Stimulated activated CD4-positive, alpha-beta T cell treated with anti-CD3 and anti-CD28 coated beads, Interleukin-12 subunit alpha, Interleukin-12 subunit beta, amount 100 ng/mL, for 48 hours (primary cell): ENCODE measurements at places on chromosomes 1 and 21.

DNA sequence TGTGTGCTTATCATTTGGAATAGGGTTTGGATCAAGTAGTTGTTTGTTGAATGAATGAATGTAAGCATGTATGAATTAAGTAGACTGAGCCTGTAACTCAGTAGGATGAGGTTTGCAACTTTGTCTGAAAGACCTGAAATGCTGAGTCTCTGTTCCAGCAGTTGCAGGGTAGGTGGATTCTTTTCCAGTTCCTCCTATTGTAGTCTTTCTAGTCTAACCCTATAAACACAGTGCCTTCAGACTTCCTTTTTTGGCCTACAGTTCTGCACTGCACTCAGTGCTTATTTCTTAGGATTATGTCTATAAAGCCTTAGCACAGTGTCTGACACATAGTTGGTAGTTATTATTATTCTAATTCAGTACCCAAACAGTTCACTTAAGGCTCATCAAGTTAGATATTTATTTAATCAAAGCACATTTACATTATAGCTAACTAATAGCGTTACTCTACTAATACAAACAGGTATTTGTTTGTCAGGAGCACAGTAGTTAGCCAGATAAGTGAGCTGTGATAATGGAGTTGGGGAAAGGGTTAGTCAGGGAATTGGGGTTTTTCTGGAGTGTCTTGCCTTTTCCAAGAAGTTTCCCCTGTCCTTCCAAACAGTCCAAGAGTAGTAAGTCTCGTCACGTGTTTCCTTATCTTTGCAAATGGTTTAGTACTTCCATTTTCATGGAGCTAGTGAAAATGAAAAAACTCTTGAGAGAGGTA is 45.0 kb downstream of the ABCD3 start:
- DNase-seq = no peak

- DNase-seq = no peak
Measured at GRCh38 chr1:226958300-226958699, 18.2 kb downstream of the COQ8A start.

GRCh38 chr1:168476588-168477385 is 67.0 kb downstream of the XCL2 start:
- DNase-seq = no peak

- DNase-seq = no peak
Measured at GRCh38 chr1:236103059-236103458, 38.2 kb upstream of the NID1 start.

DNA sequence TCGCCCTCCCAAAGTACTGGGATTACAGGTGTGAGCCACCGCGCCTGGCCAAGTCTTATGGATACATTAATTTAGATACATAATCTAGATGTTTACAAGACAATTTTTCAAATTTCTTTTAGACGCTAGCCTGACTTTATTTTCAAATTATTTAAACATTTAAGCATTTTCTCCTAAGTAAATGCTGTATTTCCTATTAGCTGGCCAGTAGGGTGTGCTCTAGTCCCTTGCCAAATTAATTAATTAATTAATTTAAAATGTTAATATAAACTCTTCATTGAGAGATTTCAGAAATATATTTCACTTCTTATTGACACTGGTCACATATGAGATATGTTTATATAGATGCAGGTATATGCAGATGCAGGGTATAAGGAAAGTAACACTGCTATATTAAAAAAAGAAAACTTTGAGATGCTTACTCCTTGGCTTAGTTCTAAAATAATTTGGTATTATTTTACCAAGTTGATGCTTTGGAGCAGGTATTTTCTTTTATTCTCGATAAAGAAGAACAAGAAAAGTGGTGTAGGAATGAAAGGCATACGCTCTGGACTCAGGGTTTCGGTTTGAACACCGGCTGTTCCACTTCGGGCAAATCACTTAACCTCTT is 5.2 kb upstream of the ERRFI1 start:
- DNase-seq = no peak

DNA sequence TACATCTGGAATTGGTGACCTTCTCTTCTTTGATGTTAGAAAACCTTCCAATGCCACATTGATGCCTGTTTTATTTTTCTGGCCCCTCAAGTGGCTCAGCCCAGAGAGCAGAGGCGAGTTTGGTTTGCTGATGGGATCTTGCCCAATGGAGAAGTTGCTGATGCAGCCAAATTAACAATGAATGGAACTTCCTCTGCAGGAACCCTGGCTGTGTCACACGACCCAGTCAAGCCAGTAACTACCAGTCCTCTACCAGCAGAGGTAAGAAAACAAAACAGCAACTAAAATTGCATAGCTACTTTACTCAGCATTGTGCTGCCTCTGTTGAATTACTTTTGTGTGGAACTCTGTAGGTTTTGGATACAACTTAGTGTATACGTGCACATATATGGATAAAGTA is 97.6 kb downstream of the CC2D1B start:
- DNase-seq = no peak

GRCh38 chr1:24382165-24382577 is 31.4 kb downstream of the STPG1 start:
- DNase-seq = no peak

DNA sequence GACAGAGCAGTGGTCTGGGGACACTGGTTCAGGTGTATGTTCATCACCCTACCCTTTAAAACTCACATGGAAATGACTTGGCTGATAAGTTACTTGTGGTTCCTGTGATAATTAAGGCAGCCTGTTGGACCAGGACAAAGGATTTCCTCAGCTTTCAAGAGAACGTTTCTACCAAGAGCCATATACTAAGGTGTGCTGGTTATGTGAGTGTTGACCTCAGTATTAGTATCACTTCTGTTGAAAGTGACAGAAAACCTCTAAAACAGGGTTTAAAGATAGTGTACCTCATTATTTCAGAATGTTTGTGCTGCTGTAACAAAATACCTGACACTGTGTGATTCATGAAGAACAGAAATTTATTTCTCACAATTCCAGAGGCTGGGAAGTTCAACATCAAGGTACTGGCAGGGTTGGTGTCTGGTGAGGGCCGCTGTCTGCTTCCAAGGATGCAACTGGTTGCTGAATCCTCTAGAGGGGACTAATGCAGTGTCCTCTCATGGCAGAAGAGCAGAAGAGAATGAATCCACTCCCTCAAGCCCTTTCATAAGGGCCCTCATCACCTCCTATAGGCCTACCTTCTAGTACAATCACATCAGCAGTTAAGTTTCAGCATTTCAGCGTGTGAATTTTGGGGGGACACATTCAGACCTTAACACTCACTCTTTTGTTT is 54.9 kb downstream of the UCK2 start:
- DNase-seq = no peak

- no peak for DNase-seq
Measured at GRCh38 chr21:15135867-15136629, 71.2 kb upstream of the NRIP1 start.

DNA sequence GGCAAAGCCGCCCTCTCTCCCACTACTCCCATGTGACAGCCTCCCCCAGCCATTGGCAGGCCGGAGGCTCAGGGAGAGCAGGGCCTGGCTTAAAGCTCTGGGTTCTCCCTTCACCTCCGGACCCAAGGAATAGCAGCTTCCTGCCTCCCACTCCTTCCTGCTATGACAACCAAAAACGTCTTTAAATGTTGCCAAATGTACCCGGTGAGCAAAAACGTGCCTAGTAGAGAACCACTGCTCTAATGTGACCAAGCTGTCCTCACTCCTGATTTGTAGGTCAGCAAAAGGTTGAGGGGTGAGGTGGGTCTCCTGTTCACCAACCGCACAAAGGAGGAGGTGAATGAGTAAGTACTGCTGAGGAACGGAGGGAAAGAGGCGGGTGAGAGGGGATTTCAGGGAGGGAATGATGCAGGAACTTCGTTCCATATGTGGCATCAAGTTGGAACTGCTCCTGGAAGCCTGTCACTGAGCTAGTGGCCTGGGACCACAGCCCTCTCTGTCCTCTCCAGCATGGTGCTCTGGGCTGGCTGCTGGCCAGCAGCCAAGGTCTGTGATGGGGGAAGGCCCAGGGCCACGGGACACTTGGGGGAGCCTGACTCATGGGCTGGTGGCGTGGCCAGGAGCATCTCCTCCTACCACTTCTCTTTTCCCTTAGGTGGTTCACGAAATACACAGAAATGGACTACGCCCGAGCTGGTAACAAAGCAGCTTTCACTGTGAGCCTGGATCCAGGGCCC is 5.7 kb downstream of the MRTO4 start:
- DNase-seq = no peak

DNA sequence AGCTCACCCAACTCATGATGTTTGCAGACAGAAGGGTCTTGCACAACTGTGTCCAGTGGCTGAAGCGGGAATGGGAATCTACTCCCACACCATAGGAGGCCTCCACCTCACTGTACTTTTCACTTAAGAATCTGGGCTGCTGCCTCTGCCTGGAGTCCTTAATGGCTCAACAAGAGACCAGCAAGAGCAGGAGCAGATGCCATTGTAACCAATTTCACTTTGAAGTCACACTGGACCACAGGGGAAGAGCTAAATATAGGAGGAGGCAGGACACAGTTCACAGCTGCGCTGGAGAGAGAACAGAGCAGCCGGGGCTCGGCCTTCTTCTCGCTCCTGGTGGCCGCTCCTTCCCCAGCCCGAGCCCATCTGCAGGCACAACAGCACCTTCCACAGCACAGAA is 120.4 kb downstream of the SIPA1L2 start:
- no peak for DNase-seq

GRCh38 chr1:165144757-165145397 is 211.6 kb downstream of the LMX1A start:
- peak; percentile 5 for DNase-seq

DNA sequence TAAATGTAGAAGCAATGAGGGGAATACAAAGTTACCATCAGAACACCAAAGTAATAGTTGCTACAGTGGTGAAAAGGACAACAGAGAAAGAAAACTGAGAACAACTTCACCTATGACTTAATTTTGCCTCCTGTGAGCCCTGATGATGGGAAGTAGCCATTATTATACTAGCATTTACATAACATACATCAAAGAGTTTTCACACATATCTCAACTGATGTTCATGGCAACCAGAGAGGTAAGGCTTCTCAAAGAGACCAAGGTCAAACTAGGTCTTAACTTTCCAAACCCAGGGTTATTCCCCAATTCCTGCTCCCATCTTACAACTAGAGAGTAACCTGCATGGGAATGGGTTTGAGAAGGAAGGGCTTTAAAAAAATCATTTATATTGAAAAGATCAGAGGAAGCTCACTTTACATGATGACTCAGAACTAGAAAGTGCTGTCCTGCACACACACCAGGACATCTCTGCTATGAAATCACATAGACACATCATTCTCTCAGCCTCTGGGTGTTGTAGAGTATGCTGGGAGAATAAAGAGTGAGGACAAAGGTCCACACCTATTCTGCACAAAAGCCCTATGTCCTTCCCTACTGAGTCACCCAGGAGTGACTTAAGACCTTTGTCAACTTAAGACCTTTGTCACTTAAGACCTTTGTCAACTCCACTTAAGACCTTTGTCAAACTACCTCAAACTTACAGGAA is 179.7 kb downstream of the TNFSF18 start:
- no peak for DNase-seq

- DNase-seq = no peak
Measured at GRCh38 chr1:187514110-187514509, 685.4 kb downstream of the PLA2G4A start.

DNA sequence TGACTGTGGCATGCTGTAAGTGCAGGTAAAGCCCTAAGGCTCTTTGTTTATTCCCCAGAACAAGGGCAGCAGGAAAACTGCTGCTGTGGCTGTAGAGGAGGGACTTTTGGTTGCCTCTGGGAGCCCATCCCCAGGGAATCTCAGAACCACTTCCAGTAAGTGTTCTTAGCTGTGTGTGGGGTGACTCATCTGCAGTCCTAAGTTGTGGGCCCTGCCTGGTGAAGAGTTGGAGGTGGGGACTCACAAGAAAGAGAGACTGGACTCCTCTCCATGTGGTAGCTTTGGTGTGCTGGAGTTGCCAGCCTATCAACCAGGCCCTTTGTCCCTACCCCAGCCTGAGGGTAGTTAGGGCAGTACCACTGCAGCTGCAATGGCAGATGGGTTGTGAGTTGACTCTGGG is 24.0 kb upstream of the DENND1B start:
- no peak for DNase-seq
